ENCODE measurements at places on chromosomes 2 and 18.

DNA sequence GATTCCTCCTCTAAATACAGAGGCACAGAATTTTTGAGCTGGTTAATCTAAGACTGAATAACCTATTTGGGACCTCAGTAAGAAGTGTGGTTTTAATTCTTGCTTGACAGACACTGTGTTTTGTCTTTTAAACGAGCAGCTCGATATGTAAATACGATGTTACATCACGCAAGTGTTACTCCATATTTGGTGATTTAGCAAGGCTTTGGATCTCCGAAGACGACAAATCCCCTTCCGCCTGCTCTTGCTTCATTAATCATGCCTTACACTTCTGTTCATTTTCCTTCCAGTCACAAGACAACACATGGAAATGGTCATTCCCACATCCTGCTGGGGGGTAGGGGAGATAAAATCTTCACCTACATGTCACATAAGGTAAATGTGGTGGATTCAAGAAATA lies 9.4 kb downstream of the BCL11A start:
- peak; percentile 52 for DNase-seq
- H3K27me3 ChIP-seq, result peaks cover 15% of the 10 kb centered on the region
- H3K27ac ChIP-seq, result no peak overlapping the region
- H3K36me3 ChIP-seq, result no peaks in the 10 kb centered on the region

- no peak overlapping the region for H3K27ac ChIP-seq
- no peaks in the 10 kb centered on the region for H3K4me1 ChIP-seq
- H3K27me3 ChIP-seq, result no peaks in the 10 kb centered on the region
- no peaks in the 10 kb centered on the region for H3K36me3 ChIP-seq
- H3K4me3 ChIP-seq, result no peak overlapping the region
- DNase-seq, result no peak
Measured at GRCh38 chr2:190481339-190481738, 53.2 kb downstream of the NEMP2 start.

DNA sequence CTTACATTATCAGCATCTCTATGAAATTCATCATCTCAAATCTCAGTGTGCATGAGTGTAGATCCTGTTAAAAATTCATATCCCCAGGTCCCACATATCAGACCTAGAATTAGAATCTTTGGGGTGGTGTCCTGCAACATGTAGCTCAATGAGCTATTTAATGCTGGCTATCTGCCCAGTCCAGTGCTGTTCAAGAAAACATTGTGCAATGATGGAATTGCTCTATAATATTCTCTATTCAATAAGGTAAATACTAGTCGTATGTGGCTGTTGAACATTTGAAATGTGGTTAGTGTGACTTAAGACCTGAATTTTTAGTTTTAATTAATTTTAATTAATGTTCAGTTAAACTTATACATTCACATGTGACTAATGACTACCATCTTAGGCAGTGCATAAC lies 127.4 kb downstream of the NOL4 start:
- no peak overlapping the region for H3K27ac ChIP-seq
- no peaks in the 10 kb centered on the region for H3K4me1 ChIP-seq
- no peak for DNase-seq
- no peaks in the 10 kb centered on the region for H3K27me3 ChIP-seq

GRCh38 chr2:159086826-159087225 lies 118.4 kb downstream of the TANC1 start:
- no peaks in the 10 kb centered on the region for H3K27me3 ChIP-seq
- peaks cover 24% of the 10 kb centered on the region for H3K4me1 ChIP-seq
- no peak overlapping the region for H3K4me3 ChIP-seq
- no peaks in the 10 kb centered on the region for H3K36me3 ChIP-seq

DNA sequence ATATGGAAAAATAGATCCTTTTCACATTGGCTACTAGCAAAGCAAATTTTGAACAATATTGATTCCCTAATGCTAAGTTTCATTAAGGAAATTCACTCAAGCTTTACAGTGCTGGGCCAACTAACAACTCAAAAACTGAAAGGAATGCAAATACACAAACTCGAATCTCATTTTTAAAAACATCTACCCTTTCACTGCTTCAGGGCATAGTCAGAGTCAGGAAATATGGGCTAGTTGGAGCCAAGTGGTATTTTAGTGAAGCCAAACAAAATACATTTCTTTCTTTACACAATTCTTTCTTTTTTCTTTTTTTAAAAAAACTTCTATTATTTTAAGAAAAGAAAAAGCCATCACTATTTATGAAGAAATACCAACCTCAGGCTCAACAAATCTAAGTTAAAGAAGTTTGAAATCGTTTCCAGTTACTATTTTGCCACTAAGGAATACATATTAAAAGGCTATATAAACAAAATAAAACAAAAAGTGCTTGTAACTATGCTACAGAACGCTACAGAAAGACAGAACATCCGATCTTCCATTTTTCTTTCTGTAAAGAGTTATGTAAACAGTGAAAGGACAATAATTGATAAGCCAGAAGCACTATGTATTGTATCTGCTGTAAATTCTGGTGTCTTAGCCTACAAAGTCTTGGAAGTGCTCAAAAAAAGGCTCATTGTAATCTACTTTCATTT lies 113.6 kb upstream of the STK17B start:
- DNase-seq, result no peak
- H3K4me1 ChIP-seq, result peaks cover 17% of the 10 kb centered on the region
- no peaks in the 10 kb centered on the region for H3K36me3 ChIP-seq
- no peaks in the 10 kb centered on the region for H3K27me3 ChIP-seq
- H3K27ac ChIP-seq, result no peak overlapping the region
- no peak overlapping the region for H3K4me3 ChIP-seq

- no peaks in the 10 kb centered on the region for H3K27me3 ChIP-seq
- H3K27ac ChIP-seq, result no peak overlapping the region
- no peaks in the 10 kb centered on the region for H3K4me1 ChIP-seq
- no peak for DNase-seq
Measured at GRCh38 chr18:3911413-3911812, 461.4 kb downstream of the TGIF1 start.

DNA sequence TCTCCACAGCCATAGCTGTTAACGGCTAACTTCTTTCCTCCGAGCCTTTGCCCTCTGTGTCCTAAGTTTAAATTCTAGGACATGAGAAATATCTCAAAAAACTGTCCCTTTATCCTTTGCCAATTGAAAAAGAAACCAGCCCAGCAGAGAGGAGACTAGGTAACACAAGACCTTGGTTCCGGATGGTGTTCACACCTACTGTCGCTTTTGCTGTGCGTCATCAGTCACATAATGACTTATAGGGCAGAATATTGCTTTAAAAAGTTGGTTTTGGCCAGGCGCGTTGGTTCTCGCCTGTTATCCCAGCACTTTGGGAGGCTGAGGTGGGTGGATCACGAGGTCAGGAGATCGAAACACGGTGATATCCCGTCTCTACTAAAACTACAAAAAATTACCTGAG lies 66.2 kb downstream of the SP3 start:
- H3K36me3 ChIP-seq, result no peaks in the 10 kb centered on the region
- no peak overlapping the region for H3K4me3 ChIP-seq
- no peaks in the 10 kb centered on the region for H3K4me1 ChIP-seq
- no peak for DNase-seq

DNA sequence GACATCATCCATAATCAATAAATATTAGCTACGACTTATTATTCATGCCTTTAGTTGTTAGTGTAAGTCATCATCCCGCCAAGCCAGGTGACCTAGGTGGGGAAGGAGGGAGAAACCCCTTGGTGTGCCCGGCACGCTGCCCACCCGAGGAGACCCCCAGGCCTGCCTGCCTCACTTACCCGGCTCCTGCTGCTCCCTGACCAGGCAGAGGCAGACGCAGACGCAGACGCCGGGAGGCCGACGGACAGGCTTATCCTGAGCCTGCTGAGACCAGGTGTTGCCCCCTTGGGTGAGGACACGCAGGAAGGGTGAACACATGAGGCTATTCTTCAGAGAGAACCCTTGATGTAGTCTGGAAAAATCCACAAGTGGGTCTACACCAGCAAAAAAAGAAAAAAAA lies 401.8 kb downstream of the GALR1 start:
- H3K36me3 ChIP-seq, result no peaks in the 10 kb centered on the region
- no peak for DNase-seq
- no peak overlapping the region for H3K27ac ChIP-seq
- H3K4me1 ChIP-seq, result peaks cover 5% of the 10 kb centered on the region

DNA sequence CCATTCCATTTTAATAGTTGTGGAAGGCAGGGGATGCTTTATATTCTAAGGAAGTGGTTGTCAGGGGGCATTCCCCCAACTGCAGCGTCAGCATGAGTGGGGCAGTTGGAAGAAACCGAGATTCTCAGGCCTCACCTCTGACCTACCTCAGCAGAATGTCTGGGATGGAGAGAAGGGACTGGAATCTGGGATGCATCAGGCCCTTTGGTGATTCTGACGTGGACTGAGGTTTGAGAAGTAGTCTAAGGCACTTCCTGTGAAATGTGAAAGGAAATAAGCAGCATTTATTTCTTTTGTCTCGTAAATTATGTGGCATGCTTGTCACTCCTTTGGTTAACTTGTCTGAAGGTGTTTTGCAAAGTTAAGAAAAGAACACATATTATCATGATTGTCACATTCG lies 540.7 kb upstream of the NETO1 start:
- H3K4me1 ChIP-seq, result no peaks in the 10 kb centered on the region
- no peak for DNase-seq
- H3K27me3 ChIP-seq, result no peaks in the 10 kb centered on the region

- H3K4me3 ChIP-seq, result no peak overlapping the region
- H3K27me3 ChIP-seq, result no peaks in the 10 kb centered on the region
- no peak overlapping the region for H3K27ac ChIP-seq
- DNase-seq, result peak; percentile 53
- H3K36me3 ChIP-seq, result peaks cover 93% of the 10 kb centered on the region
- no peaks in the 10 kb centered on the region for H3K4me1 ChIP-seq
Measured at GRCh38 chr2:230203110-230203676, 16.6 kb downstream of the SP110 start.

DNA sequence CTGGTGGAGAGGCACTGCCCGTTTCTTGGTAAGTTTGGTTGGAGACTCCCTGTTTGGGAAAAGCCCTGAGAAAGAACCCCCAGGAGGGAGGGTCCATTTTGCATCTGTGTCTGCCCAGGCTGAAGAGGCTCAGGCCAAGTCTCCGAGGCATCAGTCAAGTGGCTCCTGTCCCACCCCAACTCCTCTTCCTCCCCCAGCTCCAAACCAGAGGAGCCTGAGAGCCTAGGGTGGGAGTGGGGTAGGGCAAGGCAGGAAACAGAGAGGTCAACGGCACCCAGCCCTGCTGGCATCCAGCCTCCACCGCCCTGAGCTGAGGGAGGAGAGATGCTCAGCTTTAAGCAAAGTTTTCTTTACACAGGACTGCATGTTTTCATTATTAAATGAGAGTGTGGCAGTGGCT lies 38.2 kb downstream of the CYP27C1 start:
- no peak overlapping the region for H3K4me3 ChIP-seq
- H3K27me3 ChIP-seq, result no peaks in the 10 kb centered on the region

DNA sequence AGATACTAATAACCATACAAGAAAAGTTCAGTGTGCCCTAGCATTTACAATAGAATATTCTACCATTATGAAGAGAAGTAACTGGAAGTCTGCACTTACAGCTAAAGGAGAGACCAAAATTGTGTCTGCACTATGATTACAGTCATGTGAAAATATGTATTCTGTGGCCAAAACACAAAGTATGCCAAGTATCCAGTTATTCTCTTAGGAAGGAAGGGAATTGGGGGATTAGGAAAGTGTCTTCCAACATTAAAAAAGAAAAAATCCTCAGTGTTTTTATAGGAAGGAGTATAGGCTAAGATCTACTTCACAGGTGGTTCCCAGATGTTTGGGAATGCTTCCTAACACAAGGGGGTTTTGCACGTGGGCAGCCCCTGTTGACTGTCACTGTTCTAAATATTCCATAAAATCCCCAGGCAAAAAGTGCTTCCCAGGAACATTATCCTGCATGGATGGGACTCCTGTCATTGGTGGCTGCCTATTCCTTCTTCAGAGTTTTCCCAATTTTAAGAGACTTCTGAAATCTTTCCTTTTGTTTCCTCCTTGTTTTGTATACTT lies 180.2 kb upstream of the KLHL29 start:
- H3K27ac ChIP-seq, result no peak overlapping the region
- no peak overlapping the region for H3K4me3 ChIP-seq
- no peak for DNase-seq
- no peaks in the 10 kb centered on the region for H3K4me1 ChIP-seq
- H3K36me3 ChIP-seq, result no peaks in the 10 kb centered on the region

DNA sequence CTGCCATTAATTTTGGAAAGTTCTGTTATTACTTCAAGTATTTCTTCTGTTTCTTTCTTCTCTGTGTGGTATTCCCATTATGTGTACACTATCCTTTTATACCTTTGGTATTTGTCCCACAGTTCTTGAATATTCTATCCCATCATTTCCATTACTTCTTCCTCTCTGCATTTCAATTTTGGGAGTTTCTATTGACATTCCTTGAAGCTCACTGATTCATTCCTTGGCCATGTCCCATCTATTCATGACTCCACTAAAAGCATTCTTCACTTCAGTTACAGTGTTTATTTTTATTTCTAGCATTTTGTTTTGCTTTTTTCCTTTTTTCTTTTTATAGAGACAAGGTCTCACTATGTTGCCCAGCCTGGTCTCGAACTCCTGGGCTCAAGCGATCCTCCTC lies 30.3 kb downstream of the PROC start:
- H3K27ac ChIP-seq, result no peak overlapping the region
- no peak overlapping the region for H3K4me3 ChIP-seq
- peaks cover 4% of the 10 kb centered on the region for H3K36me3 ChIP-seq
- no peaks in the 10 kb centered on the region for H3K27me3 ChIP-seq
- H3K4me1 ChIP-seq, result no peaks in the 10 kb centered on the region

GRCh38 chr2:31920962-31921361 lies 89.8 kb downstream of the MEMO1 start:
- no peaks in the 10 kb centered on the region for H3K27me3 ChIP-seq
- H3K4me1 ChIP-seq, result no peaks in the 10 kb centered on the region
- no peak for DNase-seq
- no peak overlapping the region for H3K27ac ChIP-seq
- no peak overlapping the region for H3K4me3 ChIP-seq
- H3K36me3 ChIP-seq, result peaks cover 15% of the 10 kb centered on the region

GRCh38 chr2:227368574-227368973 lies 10.5 kb downstream of the TM4SF20 start:
- H3K36me3 ChIP-seq, result no peaks in the 10 kb centered on the region
- DNase-seq, result no peak
- H3K4me3 ChIP-seq, result no peak overlapping the region
- H3K27me3 ChIP-seq, result no peaks in the 10 kb centered on the region
- no peaks in the 10 kb centered on the region for H3K4me1 ChIP-seq
- H3K27ac ChIP-seq, result no peak overlapping the region

DNA sequence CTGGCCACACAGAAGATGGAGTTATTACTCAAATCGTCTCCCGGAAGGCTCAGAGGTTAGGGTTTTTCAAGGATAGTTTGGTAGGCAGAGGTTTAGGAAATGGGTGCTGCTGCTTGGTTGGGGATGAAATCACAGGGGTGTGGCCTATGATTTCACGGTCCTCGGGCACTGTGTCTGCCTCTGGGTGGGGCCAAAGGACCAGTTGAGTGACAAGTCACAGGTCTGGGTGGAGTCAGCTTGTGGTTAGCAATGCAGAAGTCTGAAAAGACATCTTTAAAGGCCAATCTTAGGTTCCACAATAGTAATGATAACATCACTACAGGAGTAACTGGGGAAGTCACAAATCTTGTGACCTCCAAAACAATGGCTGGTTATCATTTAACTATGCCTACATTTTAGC lies 387.8 kb downstream of the ZNF521 start:
- no peaks in the 10 kb centered on the region for H3K27me3 ChIP-seq
- DNase-seq, result no peak
- H3K27ac ChIP-seq, result no peak overlapping the region

GRCh38 chr2:215658635-215659305 lies 222.9 kb upstream of the FN1 start:
- H3K4me1 ChIP-seq, result no peaks in the 10 kb centered on the region
- DNase-seq, result no peak
- H3K4me3 ChIP-seq, result no peak overlapping the region
- no peaks in the 10 kb centered on the region for H3K36me3 ChIP-seq
- H3K27me3 ChIP-seq, result no peaks in the 10 kb centered on the region
